ENCODE measurements at places on chromosomes 5 and 9.

DNA sequence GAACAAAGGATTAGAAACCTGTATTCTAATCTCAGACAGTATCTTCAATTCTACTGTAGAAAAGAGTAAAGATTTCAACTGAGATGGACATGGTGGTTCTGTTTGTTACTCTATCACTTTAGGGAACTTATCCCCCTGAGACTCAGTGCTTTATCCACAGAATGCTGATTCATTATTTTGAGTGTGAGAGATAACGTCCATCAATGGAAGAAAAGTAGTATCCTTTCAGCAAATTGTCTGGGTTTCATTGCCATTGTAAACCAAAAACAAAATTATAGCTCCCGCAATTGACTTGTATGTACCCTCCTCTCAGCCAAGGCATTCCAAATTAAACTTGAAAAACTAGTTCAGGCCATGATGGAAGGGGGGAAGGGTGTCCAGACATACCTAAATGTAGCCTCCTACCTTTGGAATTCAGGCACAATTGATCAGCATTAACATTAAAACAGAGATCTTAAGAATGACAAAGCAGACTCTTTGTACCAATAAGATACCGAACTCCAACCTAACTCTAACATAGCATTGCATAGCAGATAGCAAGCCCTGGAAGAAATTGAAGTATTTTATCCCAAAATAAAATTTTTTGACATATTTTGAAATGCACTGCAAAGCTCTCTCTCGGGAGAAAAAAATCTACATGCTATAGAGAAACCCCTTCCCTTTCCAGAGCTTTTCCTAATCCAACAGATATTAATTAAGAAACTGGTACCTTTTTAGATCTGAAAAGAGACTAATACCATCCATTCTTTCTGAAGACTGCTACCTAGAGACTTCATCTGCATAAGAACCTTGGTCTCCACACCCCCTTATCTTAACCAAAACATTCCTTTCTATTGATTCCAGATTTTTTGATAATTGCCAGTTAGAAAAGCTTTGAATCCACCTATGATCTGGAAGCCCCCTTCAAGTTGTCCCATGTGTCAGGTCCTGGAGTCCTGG, 1055.7 kb downstream of the PTPRD start:
- no peak for DNase-seq

DNA sequence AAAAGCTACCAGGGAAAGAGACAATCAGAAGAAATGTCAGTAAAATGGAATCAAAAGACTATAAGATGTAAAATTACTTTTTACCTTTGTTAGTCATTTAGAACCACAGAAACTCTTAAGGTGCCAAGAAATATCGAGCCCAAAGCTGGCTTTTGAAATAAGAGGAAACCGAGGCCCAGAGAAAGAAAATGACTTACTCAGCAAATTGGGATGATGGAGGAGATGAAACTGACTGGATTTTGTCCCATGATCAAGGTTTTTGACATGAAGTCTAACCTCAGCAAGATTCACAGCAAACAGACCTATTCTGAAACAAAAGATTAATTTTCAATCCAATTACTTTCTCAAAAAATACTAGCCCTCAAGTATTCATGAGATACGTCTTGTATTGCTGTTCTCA, 696.2 kb upstream of the WWC1 start:
- no peak for DNase-seq

DNA sequence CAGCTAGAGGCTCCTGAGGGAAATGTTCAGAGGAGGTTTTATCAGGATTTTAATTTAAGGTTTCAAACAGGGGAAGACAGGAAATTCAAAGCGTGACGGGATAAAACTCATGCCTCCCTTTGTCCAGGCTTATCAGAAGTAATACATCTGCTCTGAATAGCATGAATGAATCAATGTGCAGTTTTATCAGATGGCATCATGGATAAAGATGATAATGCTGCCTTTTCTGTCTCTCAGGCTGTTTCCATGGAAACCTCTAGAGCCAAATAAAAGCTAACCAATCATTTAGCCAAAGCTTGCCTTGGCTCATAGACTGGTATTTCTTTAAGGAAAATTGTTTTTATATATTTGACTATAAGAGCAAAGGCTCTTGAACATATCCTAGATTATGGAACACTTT, 16.4 kb downstream of the MFAP3 start:
- no peak for DNase-seq

GRCh38 chr5:40223884-40224402, 455.8 kb upstream of the PTGER4 start:
- peak; percentile 83 for DNase-seq

DNA sequence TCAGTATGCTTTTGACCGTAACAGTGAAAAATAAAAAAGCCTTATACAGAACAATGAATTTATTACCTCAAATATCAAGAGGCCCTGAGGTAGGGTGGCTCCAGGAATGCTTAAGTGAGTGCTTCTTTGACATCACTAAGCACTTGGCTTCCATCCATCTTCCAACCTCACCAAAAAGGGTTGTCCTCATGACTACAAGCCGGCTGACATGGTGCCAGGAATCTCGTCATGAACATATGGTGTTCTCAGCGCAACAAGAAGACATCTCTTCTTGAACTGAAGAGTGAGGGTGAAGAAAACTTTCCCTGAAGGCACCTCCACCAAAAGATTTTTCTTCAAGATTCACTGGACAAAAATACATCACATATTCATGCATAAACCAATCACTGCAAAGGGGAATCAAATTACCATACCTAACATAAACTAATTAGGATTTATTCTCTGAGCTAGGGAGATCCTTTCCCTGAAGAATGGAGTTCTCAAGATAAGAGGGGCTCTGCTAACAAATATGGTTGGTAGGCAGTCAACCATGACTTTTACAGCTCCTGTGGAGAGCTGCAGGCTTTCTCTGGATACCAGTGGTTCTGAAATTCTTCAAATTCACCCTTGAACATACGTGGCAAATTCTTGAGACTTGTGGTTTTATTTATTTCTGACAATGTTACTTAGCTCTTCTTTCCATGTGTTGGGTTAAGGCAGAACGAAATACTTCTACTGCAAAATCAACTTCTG, 49.5 kb downstream of the AGXT2 start:
- DNase-seq: no peak
